ENCODE measurements at places on chromosomes 1 and 21.

DNA sequence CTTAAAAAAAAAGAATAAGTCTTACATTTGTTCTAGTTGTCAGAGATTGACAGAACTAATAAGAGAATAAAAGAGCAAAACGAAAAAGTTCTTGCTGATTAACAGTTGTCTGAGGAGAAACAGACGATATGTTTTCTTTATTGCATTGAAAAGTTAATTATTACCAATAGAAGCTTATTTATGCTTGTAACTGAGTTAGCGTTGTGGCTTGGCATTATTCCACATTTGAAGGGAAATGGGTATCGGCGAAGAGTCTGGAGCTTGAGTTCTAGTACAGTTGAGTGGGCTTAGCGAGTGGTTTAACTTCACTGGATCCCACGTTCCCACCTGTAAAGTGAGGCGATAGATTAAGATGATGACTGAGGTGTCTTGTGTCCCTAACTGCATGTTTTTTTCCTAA, 109.0 kb downstream of the SDCCAG8 start:
- no peak for DNase-seq

- DNase-seq = no peak
These were observed 48.9 kb downstream of the GORAB start for GRCh38 chr1:170580636-170581440.

DNA sequence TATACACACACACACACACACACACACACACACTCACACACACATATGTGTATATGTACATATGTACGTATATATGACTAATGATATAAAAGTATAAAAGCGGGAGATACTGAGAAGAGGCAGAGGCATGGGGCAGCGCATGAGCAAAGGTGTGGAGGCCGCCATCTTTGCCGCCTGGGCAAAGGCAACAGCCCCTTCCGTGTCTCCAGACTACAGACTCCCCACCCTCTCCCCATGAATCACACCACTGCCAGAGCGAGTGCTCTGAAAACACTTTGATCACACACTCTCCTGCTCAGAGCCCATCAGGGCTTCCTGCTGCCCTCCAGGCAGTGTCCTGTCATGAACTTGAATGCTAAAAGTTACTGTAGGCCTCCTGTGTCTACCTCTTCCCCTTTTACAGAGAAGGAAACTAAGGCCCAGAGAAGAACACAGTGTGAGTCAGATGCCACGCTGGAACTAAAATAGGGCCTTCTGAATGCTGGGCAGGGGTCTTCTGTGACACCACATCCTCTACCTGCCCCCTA, 54.7 kb upstream of the SSBP3 start:
- DNase-seq = no peak

- DNase-seq = peak; percentile 46
These were observed 27.4 kb upstream of the CTPS1 start for GRCh38 chr1:40951943-40952743.

DNA sequence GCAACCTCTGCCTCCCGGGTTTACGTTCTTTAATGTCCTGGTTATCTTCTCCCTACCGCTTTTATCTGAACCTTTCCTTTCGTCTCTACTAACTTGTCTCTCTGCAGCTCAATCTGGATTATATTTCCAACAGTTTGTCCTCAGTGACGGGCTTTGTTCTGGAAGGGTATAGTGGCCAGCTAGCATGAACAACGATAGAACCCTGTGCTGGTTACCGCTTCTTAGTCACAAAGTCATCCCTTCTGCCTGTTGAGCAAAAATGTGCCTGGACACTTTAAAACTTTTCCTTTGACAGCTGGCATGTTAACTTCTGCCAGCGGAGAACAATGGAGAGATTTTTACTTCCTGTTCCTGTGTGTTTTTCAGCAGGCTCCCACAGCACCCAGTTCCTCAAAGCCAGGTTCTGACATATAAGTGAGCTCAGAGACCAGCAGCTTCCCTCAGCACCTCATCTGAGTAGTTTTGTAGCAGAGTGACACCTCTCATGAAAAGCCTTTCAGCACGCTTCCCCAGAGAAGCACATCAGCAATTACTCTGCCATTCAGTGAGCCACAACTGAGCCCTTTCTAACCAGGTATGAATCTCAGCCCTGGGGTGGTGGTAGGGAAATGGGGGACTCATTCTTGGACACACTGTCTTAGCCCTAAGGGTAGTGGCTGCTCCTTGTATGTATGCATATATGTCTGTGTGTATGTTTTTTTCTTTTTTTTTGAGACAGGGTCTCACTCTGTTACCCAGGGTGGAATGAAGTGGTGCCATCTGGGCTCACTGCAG, 23.6 kb upstream of the CCDC17 start:
- no peak for DNase-seq

All from SHP77 (cell line).